ENCODE measurements at places on chromosomes 4 and X.

GRCh38 chr4:78776729-78777575 lies 802 bp downstream of the BMP2K start:
- DNase-seq = peak; percentile 72

GRCh38 chr4:126807132-126807531 lies 825.6 kb upstream of the INTU start:
- no peak for DNase-seq

DNA sequence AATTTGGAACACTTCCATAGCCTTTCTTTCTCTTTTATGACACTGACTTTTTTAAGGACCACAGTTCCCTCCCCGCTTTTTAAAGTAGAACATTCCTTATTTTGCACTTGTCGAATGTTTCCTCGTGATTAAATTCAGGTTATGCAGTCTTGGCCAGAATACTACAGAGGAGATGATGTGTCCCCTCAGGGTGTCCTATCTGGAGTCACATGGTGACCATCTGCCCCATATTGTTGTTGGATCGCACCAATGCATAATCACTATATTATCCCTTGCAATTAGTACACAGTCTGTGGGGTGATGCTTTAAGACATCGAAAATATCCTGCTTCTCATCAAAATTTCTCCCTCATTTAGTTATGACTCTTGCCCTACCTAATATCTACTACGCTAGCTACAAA lies 27.4 kb downstream of the WDFY3 start:
- no peak for DNase-seq

DNA sequence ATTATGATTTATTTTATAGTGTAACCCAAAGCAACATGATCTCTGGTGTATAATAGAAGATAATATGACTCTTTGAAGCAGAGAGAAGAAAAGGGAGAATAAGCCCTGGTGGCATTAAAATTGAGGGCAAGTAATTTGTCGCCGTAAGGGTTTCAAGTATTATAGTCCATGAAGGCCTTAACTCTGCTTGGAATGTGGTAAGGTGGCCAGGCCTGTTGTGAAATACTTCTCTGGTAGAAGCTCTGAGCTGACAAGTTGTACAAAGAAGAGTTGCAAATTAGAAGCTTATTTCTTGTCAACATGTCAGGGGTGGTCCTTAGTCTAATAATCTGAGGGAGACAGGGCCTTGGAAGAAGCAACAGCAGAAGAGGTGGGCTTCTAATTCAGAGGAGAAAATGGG lies 151.7 kb upstream of the HHIP start:
- DNase-seq = no peak

Measured in activated naive CD4-positive, alpha-beta T cell treated with anti-CD3 and anti-CD28 coated beads, Interleukin-2, amount 50 U/mL, for 72 hours (primary cell).